ENCODE measurements at places on chromosomes 1 and 21. TPM values are rescaled to one million over a fixed set of nuclear protein-coding genes. Genes with fewer than 3 reads are reported as not detected.

DNA sequence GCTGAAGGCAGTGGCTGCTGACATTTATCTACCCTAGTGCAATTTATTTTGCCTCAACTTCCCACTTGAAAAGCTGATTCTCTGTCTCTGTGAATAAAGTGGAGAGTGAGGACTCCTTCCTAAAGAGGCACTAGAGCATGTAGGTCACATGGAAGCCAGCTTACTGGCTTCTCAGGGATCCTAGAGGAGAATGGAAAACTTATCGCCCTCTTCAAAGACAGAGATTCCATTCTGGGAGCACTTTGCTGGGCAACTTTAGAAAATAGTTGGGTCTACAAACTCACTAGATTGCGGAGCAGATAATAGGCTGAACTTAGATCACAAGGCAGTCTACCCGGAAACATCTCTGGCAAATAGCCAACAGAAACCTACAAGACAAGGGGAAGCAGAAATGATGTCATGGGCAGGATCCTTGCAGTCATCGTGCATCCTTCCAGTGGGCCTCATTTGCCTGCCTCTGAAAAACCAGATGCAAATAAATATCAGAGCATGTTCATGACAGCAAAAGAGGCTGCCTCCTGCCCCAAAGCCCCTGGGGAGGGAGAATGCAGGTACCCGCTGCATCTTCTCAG lies 104.8 kb upstream of the BARHL2 start:
- H3K27me3 ChIP-seq = no peaks in the 10 kb centered on the region
- no peak overlapping the region for H3K4me3 ChIP-seq
- no peaks in the 10 kb centered on the region for H3K4me1 ChIP-seq
- no peak overlapping the region for H3K27ac ChIP-seq
- no peaks in the 10 kb centered on the region for H3K36me3 ChIP-seq

GRCh38 chr1:80427881-80428280 lies 1372.9 kb upstream of the ADGRL2 start:
- no peaks in the 10 kb centered on the region for H3K36me3 ChIP-seq
- no peaks in the 10 kb centered on the region for H3K4me1 ChIP-seq
- DNase-seq = no peak

DNA sequence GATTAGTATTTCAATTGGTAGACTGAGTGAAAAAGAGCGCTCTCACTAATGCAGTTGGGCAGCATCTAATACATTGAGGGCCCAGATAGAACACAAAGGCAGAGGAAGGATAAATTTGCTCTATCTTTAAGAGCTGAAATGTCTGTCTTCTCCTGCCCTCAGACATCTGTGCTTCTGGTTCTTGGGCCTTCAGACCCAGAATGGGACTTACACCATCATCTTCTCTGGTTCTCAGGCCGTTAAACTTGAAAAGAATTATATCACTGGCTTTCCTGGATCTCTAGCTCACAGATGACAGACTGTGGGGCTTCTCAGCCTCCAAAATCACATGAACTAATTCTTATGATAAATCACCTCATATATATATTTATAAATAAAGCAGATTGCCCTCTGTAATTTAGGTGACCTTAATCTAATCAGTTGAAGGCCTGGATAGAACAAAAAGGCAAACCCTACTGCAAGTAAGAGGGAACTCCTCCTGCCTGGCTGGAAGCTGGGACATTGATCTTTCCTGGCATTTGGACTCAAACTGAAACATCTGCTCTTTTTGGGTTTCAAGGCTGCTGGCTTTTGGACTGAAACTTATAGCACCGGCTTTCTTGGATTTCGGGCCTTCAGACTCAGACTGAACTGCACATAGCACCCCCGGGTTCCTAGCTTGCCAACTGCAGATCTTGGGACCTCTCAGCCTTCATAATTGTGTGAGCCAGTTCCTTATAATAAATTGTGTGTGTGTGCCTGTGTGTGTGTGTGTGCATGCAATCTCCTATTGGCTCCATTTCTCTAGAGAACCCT lies 390.4 kb upstream of the PLXNA2 start:
- DNase-seq = no peak
- H3K36me3 ChIP-seq = no peaks in the 10 kb centered on the region
- no peaks in the 10 kb centered on the region for H3K27me3 ChIP-seq
- H3K27ac ChIP-seq = no peak overlapping the region
- H3K4me3 ChIP-seq = no peak overlapping the region

- no peaks in the 10 kb centered on the region for H3K4me1 ChIP-seq
- H3K36me3 ChIP-seq = no peaks in the 10 kb centered on the region
- DNase-seq = no peak
- no peaks in the 10 kb centered on the region for H3K27me3 ChIP-seq
- H3K27ac ChIP-seq = no peak overlapping the region
Observed at GRCh38 chr1:91381844-91382243, 22.8 kb downstream of the HFM1 start.

GRCh38 chr1:83857103-83857502 lies 141.8 kb downstream of the TTLL7 start:
- no peak for DNase-seq
- H3K4me3 ChIP-seq = no peak overlapping the region
- peaks cover 14% of the 10 kb centered on the region for H3K4me1 ChIP-seq
- no peak overlapping the region for H3K27ac ChIP-seq
- no peaks in the 10 kb centered on the region for H3K36me3 ChIP-seq
- H3K27me3 ChIP-seq = no peaks in the 10 kb centered on the region

DNA sequence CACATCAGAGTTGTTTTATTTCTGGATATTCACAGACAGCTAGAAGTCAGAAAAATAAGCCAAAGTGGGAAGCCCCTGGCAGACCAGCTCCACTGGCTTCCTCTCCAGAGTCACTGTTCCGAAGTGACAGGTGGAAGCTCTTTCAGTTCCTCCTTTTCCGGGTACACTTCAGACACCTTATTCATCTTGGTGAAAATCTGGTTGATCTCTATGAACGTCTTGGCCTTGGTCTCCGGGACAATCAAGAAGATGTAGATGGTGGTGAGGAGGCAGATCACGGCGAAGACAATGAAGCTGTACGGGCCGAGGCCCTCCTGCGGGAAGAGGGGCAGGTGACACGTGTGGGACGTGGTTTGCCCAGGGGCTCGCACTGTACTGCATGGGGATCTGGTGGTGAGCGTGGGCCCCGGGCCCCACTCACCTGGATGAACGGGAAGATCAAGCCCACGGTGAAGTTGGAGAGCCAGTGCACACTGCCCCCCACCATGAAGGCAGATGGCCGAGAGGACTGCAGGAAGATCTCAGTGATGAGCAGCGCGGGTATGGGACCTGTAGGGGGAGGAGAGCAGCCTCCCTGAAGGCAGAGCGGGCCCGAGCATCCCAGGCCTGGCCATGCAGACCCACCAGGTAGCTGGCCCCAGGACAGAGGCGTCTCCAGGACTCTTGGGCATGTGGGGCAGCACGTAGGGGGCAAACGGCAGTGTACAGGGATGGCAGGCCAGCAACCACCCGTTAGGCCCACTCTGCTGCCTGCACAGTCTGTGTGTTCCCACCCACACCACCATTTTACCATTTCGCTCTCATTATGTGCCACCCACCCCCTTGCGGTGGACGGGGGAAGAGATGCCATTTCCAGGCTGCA lies 11.5 kb upstream of the SLC2A7 start:
- no peaks in the 10 kb centered on the region for H3K36me3 ChIP-seq
- H3K4me3 ChIP-seq = no peak overlapping the region
- H3K27ac ChIP-seq = no peak overlapping the region
- no peaks in the 10 kb centered on the region for H3K4me1 ChIP-seq
- H3K27me3 ChIP-seq = no peaks in the 10 kb centered on the region

DNA sequence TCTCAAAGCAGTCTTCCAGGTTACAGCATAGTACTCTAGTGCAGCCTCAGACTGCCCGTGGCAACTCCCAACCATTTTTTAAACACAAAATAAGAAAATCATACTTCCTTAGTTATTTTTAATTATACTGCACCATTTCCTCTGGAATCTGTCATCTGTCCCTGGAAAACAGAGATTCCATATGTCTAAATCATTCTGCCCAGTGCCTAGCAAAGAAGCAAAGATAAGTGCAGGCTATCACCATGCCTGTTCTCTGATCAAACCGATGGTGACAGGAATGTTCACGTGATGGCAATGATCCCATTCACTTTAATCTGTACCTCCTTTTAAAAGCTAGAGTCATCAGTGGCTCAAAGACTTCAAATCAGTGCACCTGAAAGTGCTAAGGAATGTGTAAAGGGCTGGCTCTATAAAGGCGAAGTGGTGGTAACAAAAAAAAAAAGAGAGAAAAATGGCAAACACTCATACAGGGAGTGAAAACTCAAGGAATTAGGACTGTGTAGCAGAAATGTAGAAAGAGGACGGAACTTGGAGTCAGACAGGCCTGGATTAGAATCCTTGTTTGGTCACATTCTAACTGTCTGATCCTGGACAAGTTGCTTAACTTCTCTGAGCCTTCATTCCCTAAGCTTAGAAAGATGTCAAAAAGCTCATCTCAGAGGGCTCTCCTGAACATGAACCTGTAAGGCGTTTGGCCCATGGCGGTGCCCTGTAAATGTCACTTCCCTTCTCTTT lies 9.9 kb upstream of the CCN1 start:
- no peak overlapping the region for H3K4me3 ChIP-seq
- no peaks in the 10 kb centered on the region for H3K27me3 ChIP-seq
- H3K27ac ChIP-seq = no peak overlapping the region
- no peaks in the 10 kb centered on the region for H3K4me1 ChIP-seq
- DNase-seq = no peak
- H3K36me3 ChIP-seq = no peaks in the 10 kb centered on the region

Gene BPNT1
- total RNA-seq = 25.0 TPM

DNA sequence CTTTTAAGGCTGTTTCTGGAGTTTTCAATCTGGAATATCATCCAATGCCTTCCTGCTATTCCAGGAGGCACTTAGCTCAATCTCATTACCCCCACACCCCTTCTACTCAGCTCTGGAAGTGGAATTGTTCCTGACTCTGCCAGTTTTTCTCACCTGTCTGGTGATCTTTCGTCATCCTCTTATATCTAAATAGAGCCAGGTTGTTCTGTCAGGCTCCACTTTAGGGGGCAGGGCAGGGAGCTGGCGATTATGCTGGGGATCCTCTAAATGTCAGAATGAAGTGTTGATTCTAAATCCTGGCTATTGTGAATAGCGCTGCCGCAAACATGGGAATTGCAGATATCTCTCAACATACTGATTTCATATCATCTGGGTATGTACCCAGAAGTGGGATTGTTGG lies 63.6 kb upstream of the ETV3 start:
- H3K4me3 ChIP-seq = no peak overlapping the region
- no peaks in the 10 kb centered on the region for H3K36me3 ChIP-seq
- no peaks in the 10 kb centered on the region for H3K4me1 ChIP-seq
- no peak for DNase-seq

- no peak for DNase-seq
- H3K4me1 ChIP-seq = peaks cover 11% of the 10 kb centered on the region
- no peak overlapping the region for H3K27ac ChIP-seq
- no peaks in the 10 kb centered on the region for H3K27me3 ChIP-seq
Observed at GRCh38 chr1:230909974-230910754, 41.8 kb upstream of the C1orf198 start.

- H3K27ac ChIP-seq = no peak overlapping the region
- H3K4me1 ChIP-seq = peaks cover 20% of the 10 kb centered on the region
- H3K27me3 ChIP-seq = no peaks in the 10 kb centered on the region
- no peak for DNase-seq
Observed at GRCh38 chr1:16117369-16117768, 38.5 kb downstream of the EPHA2 start.

DNA sequence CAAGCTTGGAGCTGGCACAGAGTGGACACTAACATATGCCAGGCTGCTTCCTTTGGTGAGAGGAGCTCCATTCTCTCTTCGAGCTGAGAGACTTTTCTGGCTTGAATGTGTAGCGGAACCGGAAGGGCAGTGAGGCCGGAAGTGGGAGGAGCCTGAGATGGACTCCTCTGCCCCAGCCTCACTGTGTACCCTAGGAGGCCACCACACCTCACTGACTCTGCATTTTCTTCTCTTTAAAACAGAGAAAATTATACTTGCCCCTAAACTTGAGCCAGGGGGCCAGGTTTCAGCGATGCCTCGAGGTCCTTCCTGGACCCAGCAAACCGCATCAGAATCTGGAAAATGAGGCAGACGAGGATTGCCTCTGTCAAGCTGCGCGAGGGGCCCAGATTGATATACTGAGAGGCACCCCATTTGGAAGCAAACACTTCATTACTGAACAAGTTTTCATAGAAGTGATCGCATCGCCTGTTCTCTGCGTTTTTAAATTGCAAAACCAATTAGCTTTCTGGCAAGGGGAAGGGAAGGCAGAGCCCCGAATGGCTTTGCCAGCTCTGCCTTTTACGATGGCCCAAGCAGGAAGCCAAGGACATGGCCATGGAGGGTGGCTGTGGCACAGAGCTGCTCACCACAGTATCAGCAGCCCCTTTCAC lies 708.1 kb downstream of the PTPRU start:
- no peaks in the 10 kb centered on the region for H3K36me3 ChIP-seq
- no peaks in the 10 kb centered on the region for H3K4me1 ChIP-seq
- DNase-seq = no peak
- no peak overlapping the region for H3K4me3 ChIP-seq
- H3K27ac ChIP-seq = no peak overlapping the region

DNA sequence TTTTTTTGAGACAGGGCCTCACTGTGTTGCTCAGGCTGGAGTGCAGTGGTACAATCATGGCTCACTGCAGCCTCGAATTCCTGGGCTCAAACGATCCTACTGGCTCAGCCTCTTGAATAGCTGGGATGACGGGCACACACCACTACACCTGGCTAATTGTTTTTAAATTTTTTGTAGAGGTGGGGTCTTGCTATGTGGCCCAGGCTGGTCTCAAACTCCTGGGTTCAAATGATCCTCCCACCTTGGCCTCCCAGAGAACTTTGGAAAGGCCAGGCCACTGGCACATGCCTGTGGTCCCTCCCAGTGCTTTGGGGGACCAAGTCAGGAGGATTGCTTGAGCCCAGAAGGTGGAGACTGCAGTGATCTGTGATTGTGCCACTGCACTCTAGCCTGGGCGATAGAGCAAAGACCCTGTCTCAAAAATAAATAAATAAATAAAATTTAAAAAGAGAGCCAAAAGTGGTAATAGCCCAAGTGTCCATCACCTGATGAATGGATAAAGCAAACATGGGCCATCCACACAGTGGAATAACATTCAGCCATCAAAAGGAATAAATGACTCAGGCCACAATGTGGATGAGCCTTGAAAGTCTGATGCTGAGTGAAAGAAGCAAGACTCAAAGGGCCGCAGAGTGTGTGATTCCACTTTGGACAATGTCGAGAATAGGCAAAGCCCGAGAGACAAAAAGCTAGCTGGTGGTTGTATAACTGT lies 40.8 kb downstream of the PRSS38 start:
- no peak for DNase-seq
- no peaks in the 10 kb centered on the region for H3K36me3 ChIP-seq
- no peaks in the 10 kb centered on the region for H3K4me1 ChIP-seq
- no peak overlapping the region for H3K27ac ChIP-seq
- no peaks in the 10 kb centered on the region for H3K27me3 ChIP-seq
- H3K4me3 ChIP-seq = no peak overlapping the region

Gene FMN2
- total RNA-seq = 1.3 TPM

Measured in thyroid gland (tissue), 4 donors.